ENCODE measurements at places on chromosomes 1 and 21.

- no peaks in the 10 kb centered on the region for H3K27me3 ChIP-seq
- H3K27ac ChIP-seq: no peak overlapping the region
- no peaks in the 10 kb centered on the region for H3K36me3 ChIP-seq
- H3K4me3 ChIP-seq: no peak overlapping the region
- no peak for DNase-seq
- H3K4me1 ChIP-seq: no peaks in the 10 kb centered on the region
Observed at GRCh38 chr1:86064899-86065298, 91.7 kb downstream of the COL24A1 start.

- no peak for DNase-seq
- H3K4me3 ChIP-seq: no peak overlapping the region
- H3K4me1 ChIP-seq: peaks cover 2% of the 10 kb centered on the region
- no peak overlapping the region for H3K27ac ChIP-seq
- H3K36me3 ChIP-seq: no peaks in the 10 kb centered on the region
- peaks cover 48% of the 10 kb centered on the region for H3K27me3 ChIP-seq
Observed at GRCh38 chr1:210321131-210321530, 7.6 kb upstream of the HHAT start.

DNA sequence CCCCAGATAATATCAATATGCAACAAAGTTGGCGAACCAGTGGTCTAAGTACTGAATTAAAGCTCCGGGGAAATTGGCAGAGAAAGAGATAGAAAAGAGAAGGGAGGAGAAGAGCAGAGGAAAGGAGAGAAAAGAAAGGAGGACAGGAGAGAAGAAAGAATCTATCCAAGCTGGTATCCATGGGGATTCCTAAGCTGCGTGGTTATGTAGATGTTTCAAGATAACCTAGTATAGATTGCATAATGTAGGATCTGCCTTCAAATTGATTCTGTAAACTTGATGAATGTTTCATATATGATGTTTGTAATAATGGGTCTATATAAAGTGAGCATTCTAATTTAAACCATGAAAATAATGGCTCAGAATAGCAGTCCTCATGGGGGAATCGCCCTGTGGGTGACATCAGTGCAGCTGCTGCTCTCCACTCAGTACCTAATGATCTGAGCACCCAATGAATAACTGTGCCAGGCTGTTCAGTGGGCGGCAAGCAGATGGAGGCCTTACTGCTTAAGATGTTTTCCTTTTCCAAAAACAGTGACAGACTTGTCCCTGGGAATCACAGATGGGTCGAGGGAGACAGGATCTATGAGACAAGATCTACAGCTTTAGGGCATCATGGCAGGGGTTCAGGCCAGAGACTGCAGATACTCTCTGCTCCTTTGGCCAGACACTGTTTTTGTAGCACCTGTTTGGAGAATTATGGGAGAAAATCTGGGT, 78.0 kb downstream of the LAMC2 start:
- H3K36me3 ChIP-seq: no peaks in the 10 kb centered on the region
- no peak overlapping the region for H3K4me3 ChIP-seq
- no peaks in the 10 kb centered on the region for H3K4me1 ChIP-seq
- no peak for DNase-seq

GRCh38 chr1:183753464-183753891, 51.4 kb upstream of the RGL1 start:
- peaks cover 3% of the 10 kb centered on the region for H3K36me3 ChIP-seq
- H3K4me1 ChIP-seq: no peaks in the 10 kb centered on the region
- H3K27ac ChIP-seq: no peak overlapping the region
- DNase-seq: no peak
- no peak overlapping the region for H3K4me3 ChIP-seq

- no peaks in the 10 kb centered on the region for H3K27me3 ChIP-seq
- H3K4me3 ChIP-seq: no peak overlapping the region
- DNase-seq: no peak
- peaks cover 3% of the 10 kb centered on the region for H3K4me1 ChIP-seq
- peaks cover 14% of the 10 kb centered on the region for H3K36me3 ChIP-seq
Observed at GRCh38 chr1:1752636-1753606, 25.3 kb downstream of the NADK start.

DNA sequence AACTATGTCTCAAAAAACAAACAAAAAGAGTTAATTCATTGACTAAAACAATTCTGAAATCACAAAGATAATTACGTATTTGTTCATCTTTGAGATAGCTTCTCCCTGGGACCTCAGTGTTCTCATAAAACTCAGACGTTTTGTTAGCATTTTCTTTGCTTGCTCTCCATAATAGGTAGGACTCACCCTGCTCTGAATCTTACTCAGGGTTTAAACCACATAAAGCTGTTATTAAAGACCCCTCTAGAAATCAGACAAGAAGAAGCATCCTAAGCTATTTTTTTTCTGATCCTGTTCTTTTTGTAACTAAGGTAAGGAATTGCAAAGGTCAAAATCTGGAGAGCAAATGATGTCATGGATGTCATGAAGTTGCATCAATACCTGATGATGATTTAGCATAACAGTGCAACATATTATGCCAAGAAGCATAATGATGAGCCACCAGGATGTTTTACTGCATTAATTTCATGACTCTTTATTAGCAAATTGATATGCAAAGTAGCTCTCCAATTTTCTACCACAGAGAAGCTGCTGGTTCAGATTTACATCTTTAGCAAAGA, 2.4 kb downstream of the FBXO42 start:
- H3K36me3 ChIP-seq: peaks cover 10% of the 10 kb centered on the region
- no peaks in the 10 kb centered on the region for H3K27me3 ChIP-seq
- H3K4me3 ChIP-seq: peak overlapping the region; percentile 4
- peaks cover 26% of the 10 kb centered on the region for H3K4me1 ChIP-seq
- DNase-seq: no peak

Measured in activated T-helper 2 cell treated with anti-CD3 and anti-CD28 coated beads, Interferon-gamma antibody, Interleukin-2, Interleukin-4, amounts not matched to agents 10 μg/mL and 5 μg/mL and 100 μg/mL, durations not matched to agents 14 hours and 24 hours and 36 hours (primary cell).